Glomerular endothelial cell (primary cell): ENCODE measurements at places on chromosomes 4 and X. TPM values are rescaled to one million over a fixed set of nuclear protein-coding genes. Genes with fewer than 3 reads are reported as not detected.

SPANXB1 gene
- not detected in 2 replicates for total RNA-seq

ADGRG4 gene
- total RNA-seq = 0.29 and 0.47 TPM in 2 replicates

TMEM255A gene
- 0.05 TPM in 1 of 2 replicates, not detected in the other for total RNA-seq

HPGD gene
- total RNA-seq = 4.6 TPM in 1 of 2 replicates, not detected in the other

UGT2B15 gene
- not detected in 2 replicates for total RNA-seq

UGT2B7 gene
- 2.2 and 2.7 TPM in 2 replicates for total RNA-seq

SLC26A1 gene
- 0.05 and 0.41 TPM in 2 replicates for total RNA-seq

PDLIM3 gene
- 11.4 and 36.2 TPM in 2 replicates for total RNA-seq

CHST7 gene
- total RNA-seq = 33.1 and 35.4 TPM in 2 replicates

PPP2R2C gene
- 0.24 and 0.41 TPM in 2 replicates for total RNA-seq
